CD4-positive, alpha-beta T cell treated with Interleukin-15 for 4 hours (primary cell): ENCODE measurements at places on chromosomes 11 and 22.
A peak's percentile ranks its signal among the peaks of the same experiment; 100 is the strongest.

DNA sequence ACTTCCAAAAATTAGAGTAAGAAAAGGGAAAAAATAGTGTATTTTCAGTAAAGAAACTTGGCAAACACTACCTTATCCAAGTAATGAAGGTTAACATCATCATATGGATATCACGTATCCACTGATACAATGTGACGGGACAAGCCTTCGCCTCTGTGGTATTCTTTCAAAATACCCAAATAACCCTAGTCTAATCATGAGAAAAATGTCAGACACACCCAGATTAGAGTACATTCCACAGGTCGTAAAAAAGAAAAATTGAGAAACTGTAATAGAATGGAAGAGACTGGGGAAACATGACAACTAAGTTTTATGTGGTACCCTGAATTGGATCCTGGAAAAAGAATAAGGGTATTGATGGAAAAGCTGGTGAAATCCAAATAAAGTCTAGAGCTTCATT lies 48.9 kb downstream of the NARS2 start:
- DNase-seq, result no peak

- peak; percentile 13 for DNase-seq
Observed at GRCh38 chr11:44305470-44306051, 4.4 kb downstream of the ALX4 start.

DNA sequence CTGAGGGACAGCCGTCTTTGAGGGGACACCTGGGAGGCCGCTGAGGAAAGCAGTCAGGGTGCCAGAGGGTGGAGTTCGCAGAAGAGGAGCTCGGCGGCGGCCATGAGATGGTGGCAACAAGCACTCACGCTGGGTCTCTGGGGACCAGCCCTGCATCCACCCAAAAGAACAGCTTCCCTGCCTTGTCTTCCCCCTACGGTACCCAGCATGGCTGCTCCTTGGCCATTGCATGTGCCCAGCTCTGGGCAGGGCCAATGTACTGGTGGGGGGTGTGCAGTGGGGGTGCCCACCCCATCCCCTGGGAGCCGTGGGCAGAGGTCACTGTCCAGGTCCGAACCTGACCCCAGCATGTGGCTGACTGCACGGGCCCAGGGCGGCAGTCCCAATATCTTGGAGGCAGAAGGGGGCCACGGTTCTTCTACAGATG lies 42.3 kb downstream of the OSBPL5 start:
- no peak for DNase-seq

DNA sequence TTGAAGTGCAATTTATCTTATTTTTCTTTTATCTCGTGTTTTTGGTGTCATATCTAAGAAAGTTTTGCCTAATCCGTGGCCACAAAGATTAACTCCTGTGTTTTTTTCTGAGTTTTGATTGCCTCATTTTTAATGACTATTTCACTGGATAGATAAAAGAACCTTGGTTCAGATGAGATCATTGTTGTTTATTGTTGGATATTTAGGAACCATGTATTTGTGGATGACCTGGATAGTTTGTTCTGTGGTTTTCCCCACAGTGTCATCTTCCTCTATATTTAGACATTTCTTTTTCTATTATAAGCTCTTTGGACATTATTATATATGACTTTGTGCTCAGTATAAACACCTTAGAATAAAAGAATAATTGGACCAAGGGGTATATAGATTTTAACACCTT lies 37.2 kb downstream of the PPP6R3 start:
- no peak for DNase-seq

GRCh38 chr11:75272391-75272790 lies 31.8 kb downstream of the TPBGL start:
- no peak for DNase-seq

- no peak for DNase-seq
Observed at GRCh38 chr22:22941831-22942510, 54.4 kb downstream of the IGLL5 start.

DNA sequence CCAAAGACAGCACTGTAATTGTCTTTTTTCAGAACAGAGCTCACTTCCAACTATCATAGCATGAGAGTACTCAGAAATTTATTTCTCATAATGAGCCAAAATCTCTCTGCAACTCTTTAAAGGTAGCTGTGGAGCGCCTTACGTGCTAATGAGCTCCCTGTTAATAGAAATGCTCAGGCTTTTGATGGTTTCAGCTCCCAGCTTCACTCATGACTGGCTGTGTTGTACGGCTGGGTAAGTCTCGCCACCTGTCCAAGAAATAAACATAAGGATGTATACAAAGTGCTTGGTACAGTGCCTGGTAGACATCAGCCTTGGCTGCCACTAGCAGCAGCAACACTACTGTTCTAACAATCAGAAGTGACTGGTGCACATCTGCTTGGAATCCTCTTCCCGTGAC lies 109.4 kb downstream of the LDLRAD3 start:
- DNase-seq, result no peak

GRCh38 chr11:126410649-126411048 lies 55.2 kb downstream of the ST3GAL4 start:
- DNase-seq, result no peak

DNA sequence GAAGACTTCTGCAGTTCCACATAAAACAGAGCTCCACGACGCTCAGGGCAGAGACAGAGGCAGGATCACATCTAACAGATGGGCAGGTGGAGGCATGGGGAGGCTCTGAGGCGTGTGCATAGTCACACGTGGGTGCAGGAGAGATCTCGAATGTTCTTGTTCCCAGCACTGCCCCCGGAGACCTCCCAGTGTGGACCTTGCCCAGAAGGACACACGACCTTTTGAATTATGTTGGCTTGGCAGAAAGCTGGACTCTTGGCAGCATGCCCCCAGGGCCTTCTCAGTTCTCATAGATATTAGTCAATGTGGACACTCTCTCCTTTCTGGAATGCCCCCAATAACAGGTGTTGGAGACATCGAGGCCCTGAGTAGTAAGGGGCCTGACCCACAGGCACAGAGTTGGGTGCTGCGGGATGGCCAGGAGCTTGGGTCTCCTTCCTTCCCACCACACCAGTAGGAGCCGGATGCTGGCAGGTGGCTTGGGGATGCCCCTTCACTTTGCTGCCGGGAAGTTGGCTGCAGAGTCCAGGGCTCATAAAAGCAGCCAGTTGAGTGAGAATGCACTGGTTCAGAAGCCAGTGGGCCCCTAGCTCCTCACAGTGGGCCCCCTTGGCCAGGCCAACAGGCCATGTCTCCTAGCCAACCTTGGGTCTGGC lies 12.1 kb downstream of the MYEOV start:
- DNase-seq, result no peak

DNA sequence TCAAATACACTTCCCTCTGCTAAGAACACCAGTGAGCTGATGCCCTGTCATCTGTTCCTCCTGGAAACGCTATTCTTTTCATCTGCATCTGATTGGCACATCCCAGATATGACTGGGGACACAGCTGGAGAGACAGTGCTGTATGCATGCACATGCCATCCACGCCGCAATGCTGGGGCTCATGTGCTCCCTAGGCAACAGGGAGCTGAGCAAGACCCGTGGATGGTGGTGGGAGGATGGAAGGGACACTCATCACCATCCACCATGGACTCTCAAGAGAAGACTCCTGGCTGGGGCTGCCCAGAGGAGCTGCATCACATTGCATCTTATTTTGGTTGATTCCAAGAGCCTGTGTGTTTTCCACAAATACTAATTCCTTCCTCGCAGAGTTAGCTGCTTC lies 534.9 kb downstream of the OPCML start:
- no peak for DNase-seq

DNA sequence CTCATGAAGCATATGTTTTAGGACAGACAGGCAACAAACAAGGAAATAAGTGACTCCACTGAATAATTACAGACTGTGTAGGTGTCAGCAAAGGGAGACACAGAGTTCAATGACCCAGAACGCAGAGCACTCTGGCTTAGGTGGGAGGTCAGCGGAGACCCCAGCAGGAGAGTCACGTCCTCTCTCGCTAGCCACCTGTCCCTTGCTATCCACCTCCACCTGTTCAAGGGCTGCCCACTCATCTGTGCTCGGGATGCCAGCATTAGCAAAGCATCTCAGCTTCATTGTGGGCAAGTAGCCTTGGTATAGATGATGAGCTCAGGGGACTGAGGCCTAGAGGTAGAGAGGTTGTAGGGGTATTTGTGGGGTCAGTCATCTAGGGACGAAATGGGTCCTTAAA lies 21.8 kb upstream of the ATXN10 start:
- DNase-seq, result no peak

DNA sequence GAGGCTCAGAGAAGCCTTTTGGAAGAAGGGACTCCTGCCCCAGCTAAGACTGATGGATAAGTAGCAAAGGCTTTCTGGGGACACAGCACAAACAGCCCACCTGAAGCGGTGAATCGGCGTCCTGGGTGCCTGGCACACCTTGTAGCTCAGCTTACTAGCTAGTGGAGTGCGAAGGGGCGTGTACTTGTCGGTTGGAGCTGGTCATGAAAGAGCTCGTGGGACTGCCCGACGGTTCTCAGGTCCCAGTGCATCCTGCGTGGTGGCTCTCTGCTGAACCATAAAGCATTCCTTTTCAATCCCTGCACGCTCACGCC lies 690 bp upstream of the UVRAG start:
- no peak for DNase-seq

DNA sequence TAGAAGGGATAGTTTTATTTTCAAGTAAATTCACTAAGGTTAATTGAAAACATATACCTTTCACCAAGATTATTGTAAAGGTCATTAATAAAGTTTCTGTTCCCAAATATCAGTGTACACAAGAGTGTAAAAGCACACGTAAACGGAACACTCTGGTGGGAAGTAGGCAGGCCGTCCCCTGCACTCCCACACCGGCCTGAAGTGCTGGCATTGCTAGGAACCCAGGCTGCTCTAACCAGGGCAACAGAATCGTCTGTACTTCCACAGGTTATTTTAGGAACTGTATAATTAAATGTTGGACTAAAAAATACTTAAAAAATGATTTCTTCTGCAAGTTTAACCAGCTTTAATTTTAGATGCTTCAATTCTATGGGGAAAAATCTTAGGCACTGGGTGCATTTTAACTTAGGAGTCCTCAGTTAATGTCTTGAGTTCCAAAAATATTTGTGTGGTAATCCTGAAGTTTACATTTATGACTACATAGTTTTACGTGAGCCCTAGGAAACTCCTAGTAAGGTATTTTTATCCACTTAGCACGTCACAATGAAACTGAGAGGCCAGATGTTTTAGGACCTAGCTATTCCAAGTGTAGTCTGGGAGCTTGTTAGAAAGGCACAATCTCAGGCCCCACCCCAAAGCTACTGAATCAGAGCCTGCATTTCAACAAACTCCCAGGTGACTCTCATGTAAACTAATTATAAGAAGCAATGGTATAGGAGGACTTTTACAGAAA lies 31.2 kb downstream of the KMT5B start:
- DNase-seq, result no peak

GRCh38 chr11:68266121-68266891 lies 5.5 kb downstream of the C11orf24 start:
- DNase-seq, result no peak

- DNase-seq, result no peak
Observed at GRCh38 chr22:27639248-27640086, 162.1 kb downstream of the MN1 start.

- DNase-seq, result no peak
Observed at GRCh38 chr22:20637750-20638506, 130.5 kb downstream of the MED15 start.

DNA sequence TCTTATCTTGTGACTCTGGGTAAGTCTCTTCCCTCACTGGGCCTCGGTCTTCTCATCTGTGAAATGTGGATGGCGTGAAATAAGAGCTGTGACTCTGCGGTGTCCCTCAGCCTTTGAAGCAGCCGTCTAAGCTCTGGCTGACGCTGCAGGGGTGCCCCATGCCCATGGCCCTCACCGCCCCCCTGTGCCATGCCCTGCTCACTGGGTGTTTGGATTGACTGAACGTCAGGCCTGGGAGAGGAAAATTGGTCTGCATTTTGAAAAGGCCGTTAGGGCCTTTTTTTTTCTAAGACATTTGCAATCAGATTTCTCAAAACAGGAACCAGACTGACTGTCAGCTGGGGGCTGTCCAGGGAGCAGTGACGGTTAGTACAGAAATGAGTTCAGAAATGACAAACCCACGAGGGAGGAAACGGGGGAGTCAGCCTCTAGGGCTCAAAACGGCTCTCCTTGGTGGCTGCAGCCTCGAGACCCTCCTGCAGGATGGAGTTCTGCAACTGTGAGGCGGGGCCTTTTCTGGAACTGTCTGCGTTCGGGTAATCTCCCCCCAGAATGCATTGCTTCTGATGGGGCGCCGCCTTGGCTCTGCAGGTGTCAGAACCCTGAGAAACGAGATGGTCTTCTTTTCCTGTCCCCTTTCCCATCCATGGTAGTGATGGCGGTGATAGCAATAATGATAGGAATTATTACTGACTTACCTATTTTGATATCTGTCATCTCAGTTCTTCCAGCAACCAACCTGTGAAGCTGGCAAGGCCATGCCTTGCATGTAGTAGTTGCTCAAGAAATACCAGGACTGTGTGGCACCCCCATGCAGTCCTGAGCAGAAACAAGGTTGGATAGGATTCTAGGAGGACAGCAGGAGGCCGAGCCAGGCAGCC lies 2.0 kb downstream of the GRK2 start:
- peak; percentile 64 for DNase-seq
